ENCODE measurements at places on chromosomes 3 and 15.

GRCh38 chr15:59591356-59591755 is 20.2 kb upstream of the GCNT3 start:
- no peak for DNase-seq

DNA sequence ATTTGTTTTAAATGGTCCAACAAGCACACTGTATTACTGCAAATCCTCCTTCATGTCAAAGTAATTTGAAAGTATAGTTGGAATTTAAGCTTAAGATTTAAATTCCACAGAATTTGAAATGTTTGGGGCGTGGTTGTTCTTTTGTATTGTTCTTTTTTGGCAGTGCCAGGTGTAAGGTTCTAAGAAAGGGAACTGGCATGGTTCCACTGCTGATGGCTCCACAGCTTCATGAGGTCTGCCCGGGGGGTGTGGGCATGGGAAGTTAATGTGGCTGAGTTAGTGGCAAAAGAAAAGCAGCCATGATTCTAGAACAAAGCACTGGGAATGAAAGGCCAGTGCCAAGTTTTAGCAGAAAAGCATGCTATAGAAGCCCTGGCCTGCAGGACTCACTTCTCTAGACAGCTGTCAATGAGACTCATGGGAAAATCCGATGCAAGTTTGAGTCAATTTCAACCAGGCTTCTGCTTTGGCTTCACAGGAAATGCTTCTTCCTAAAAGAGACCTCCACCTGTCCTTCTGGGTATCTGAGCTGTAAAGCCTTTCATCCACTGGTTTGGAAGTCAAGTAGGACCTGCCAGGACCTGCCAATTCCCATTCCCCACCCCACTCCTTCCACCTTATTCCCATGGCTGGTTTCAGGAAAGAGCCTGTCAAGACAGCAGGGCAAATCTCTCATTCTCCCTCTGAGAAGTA is 18.9 kb downstream of the CDCP1 start:
- DNase-seq: no peak

DNA sequence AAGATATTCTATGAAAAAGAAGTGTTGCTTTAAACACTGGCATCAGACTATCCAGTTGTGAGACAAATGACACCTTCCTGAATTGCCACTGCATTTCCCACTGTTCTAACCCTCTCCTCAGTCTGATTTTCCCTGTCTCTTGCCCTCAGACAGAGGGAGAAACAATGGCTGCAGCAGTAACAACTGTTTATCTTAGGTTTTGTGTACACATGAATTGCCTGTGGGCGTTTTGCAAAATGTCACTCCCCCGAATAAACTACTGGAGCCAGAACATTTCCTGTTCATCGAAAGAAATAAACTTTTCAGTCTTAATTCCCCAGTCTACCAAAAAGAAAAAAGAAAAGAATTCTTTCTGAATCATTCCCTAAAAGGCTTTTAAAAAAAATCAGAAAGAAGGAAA is 155.1 kb downstream of the MAGI1 start:
- no peak for DNase-seq

DNA sequence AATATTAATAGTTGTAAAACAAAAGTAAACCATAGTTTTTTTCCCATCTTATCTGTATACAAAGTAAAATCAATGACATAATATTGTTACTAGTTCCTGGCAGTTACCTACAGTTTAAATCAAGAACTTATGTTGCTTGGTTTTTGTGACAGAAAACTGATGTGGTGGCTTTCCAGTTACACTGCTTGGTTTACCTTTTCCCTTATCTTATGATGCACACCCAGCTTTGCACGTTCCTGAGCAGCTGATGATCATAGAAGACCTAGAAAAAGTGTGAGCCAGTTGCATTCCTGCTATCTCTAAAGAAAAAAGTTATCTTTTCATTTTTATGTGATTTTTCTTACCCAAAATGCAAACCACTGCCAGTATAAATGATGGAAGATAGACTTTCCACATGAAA is 36.4 kb upstream of the LAMP3 start:
- no peak for DNase-seq

DNA sequence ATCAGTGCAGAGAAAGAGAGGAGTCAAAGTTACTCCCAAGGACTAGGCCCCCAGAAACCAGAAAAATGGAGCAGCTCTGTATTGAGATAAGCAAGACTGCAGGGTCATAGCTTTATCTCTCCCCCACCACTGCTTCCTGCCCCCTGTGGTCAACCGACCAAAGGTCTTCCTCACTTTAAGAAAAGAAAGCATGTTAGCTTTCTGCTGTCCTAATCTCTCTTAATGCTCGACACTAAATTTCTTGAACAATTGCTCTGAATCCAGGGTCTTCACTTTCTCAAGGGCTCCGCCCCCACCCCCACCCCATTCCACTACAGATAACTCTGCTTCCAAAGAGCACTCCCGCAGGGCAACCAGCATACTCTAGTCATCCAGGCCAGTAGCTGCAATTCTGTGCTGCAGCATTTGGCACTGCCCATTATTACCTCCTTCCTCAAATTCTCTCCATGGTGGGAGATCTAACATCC is 31.9 kb downstream of the TNIK start:
- DNase-seq: no peak

GRCh38 chr3:122012821-122013220 is 9.2 kb downstream of the ILDR1 start:
- no peak for DNase-seq

- DNase-seq: no peak
Measured at GRCh38 chr3:50163572-50164455, 8.7 kb downstream of the SEMA3F start.

GRCh38 chr3:140341817-140342403 is 336.0 kb upstream of the TRIM42 start:
- DNase-seq: no peak

DNA sequence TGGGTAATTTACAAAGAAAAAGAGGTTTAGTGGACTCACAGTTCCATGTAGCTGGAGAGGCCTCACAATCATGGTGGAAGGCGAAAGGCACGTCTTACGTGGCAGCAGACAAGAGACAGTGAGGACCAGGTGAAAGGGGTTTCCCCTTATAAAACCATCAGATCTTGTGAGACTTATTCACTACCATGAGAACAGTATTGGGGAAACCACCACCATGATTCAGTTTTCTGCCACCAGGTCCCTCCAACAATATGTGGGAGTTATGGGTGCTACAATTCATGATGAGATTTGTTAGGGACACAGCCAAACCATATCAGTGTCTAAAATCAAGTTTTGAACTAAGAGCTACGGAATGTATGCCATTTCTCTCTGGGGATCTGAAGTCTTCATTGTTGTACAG is 354.8 kb upstream of the C2CD4B start:
- DNase-seq: no peak
